Activated gamma-delta T cell treated with Interleukin-2 at 50 U/mL for 16 hours (primary cell): ENCODE measurements at places on chromosomes 16 and 17.

DNA sequence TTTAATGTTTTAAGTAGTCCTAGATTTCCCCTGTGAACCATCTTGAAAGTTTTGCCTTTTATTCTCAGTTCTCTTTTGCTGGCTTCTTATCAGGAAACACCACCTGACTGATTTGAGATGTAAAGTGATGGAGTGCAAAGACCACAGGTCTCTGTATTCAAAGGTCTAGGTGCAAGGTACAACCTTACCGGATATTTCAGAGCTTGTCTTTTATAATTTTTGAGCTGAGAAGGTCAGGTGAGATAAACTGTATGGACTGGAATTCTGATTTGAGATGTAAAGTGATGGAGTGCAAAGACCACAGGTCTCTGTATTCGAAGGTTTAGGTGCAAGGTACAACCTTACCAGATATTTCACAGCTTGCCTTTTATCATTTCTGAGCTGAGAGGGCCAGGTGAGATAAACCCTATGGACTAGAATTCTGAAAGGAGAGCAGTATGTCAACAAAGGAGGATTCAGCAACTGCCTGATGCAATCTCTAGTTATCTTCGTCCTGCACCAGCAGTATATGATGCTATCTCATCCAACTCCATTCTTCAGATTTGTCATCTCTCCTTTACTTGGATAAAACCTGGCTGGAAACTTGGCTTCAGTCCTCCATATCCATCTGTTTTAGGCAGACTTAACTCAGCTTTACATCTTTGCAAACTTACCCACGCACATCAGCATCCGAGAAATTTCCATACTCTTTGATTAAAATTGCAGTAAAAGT is 64.3 kb downstream of the CENPV start:
- DNase-seq: no peak

GRCh38 chr17:49687878-49688491 is 10.1 kb upstream of the SPOP start:
- no peak for DNase-seq

DNA sequence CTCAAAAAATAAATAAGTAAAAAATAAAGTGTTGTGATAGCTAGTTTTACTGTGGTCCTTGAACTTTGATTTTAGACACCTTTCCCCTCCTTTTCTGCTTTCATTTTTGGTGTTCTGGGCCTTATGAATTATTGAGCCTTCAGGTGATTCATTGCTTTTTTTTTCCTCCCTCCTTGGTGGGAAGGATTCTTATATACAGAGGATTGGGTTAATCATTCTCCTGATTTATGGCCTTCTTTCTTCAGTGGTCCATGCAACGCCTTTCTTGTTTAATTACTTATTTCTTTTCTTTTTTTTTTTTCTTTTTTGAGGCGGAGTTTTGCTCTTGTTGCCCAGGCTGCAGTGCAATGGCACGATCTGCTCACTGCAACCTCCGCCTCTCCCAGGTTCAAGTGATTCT is 8.0 kb upstream of the MYL4 start:
- DNase-seq: no peak

GRCh38 chr17:40017422-40018080 is 2.3 kb downstream of the CSF3 start:
- DNase-seq: no peak

GRCh38 chr16:10906914-10907756 is 30.1 kb downstream of the CIITA start:
- no peak for DNase-seq

DNA sequence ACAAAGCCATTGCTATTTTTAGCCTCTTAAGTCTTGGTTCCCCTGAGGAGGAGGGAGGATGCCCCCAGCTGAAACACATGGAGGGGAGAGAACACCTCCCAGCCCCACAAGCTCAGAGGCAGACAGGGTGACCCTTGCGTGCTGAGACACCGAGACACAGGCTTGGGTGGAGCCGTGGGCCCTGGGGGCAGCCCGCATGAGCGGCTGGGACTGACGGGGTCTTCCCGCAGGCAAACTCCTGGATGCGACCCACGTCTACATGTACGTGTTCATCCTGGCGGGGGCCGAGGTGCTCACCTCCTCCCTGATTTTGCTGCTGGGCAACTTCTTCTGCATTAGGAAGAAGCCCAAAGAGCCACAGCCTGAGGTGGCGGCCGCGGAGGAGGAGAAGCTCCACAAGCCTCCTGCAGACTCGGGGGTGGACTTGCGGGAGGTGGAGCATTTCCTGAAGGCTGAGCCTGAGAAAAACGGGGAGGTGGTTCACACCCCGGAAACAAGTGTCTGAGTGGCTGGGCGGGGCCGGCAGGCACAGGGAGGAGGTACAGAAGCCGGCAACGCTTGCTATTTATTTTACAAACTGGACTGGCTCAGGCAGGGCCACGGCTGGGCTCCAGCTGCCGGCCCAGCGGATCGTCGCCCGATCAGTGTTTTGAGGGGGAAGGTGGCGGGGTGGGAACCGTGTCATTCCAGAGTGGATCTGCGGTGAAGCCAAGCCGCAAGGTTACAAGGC is 9.8 kb downstream of the SLC16A3 start:
- peak; percentile 63 for DNase-seq
